ENCODE measurements at places on chromosomes 5 and 9.
A peak's percentile ranks its signal among the peaks of the same experiment; 100 is the strongest.

- no peak for DNase-seq
Measured at GRCh38 chr5:39203275-39203922, 16.0 kb downstream of the FYB1 start.

DNA sequence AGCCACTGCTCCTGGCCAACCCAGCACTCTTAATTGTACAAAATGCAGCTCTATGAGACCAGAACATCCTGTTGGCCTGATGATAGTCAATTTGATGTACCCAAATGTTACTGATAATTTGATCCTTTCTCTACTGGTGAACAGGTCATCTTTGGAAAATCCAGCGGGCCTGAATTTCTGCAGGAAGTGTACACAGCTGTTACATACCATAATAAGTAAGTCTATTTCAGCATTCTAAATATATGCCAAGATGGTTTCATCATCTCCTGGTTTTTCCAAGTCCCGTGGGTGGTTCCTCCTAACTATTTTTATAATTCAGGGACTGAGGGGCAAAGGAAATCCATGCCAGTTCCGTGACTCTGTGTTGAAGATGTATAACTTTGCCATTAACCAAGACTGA is 155.4 kb downstream of the DOCK8 start:
- DNase-seq: no peak

GRCh38 chr9:93296889-93297480 is 113.0 kb downstream of the WNK2 start:
- no peak for DNase-seq

- no peak for DNase-seq
Measured at GRCh38 chr5:175728316-175728715, 70.4 kb downstream of the HRH2 start.

DNA sequence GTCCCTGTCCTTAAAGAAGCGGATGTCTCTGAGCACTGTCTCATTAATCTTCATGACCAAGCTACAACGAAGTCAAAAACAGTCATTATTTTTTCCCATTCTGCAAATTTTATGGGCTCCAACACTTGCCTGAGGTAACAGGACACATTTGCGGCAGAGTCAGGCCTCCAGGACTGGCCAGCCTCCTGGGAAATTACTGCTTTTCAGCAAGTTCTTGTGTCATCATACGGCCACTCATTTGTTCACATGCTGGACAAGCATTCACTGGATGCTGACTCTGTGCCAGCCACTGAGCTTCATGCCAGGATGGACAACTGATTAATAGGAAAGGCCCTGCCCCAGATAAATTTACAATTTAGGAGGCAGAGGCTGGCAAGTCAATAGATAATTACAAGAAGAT is 305.7 kb downstream of the ACTL7B start:
- no peak for DNase-seq

DNA sequence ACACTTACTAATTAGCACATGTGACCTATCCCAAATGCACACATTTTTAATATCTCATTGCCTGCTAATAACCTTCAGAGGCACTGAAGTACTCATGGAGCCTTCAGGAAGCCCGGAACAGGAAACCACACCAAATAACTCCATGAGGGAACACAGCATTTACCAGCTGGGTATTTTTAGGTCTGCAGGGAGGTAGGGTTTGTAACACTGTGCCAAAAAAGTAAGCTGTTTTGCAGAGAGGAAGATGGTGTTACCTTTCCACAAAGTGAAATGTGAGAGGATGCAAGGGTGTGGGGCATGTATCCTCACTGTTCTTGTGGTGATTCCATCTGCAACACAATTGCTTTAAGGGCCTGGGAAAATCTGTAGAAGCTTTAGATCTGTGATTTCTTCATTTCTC is 64.4 kb downstream of the NUDT12 start:
- no peak for DNase-seq

GRCh38 chr9:98207606-98208005 is 15.2 kb upstream of the CORO2A start:
- no peak for DNase-seq

GRCh38 chr5:160260881-160261815 is 31.8 kb downstream of the FABP6 start:
- DNase-seq: no peak

DNA sequence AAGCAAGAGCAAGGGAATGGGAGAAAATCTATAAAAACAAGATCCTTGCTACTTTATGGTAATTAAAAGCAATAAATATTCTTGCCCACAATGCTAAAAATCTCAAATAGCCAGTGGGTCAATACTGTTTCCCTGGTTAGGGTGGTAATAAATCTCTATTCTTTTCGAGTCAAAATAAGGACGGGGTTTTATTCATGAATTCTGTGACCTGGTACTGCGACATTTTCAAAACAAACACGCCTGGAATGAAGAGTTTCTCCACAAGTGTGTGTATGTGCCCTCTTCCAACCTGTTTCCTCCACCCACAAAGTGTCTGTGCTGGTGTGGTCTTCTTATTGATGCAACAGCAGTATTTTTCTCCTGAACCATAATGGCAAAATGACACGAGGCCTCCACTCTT is 358.8 kb upstream of the BRINP1 start:
- DNase-seq: no peak

GRCh38 chr9:99181621-99182020 is 40.1 kb downstream of the ALG2 start:
- no peak for DNase-seq

DNA sequence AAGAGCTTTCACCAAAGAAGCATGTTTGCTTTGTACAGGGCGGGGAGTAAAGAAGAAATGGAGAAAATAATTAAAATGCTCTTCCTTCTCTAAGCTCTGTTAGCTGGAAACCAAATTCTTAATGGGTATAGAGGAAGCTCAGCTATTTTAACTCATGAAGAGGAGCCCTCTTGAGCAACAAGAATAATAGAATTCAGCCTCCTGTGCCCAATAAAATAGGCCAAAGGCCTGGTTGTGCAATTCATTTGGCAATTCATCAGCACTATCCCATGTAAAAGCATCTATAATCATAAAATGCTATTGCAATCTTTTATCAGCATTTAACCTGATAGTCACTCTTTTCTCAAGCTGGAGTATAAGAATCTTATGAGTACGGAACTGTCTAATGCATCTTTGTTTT is 133.6 kb upstream of the CDH6 start:
- no peak for DNase-seq

DNA sequence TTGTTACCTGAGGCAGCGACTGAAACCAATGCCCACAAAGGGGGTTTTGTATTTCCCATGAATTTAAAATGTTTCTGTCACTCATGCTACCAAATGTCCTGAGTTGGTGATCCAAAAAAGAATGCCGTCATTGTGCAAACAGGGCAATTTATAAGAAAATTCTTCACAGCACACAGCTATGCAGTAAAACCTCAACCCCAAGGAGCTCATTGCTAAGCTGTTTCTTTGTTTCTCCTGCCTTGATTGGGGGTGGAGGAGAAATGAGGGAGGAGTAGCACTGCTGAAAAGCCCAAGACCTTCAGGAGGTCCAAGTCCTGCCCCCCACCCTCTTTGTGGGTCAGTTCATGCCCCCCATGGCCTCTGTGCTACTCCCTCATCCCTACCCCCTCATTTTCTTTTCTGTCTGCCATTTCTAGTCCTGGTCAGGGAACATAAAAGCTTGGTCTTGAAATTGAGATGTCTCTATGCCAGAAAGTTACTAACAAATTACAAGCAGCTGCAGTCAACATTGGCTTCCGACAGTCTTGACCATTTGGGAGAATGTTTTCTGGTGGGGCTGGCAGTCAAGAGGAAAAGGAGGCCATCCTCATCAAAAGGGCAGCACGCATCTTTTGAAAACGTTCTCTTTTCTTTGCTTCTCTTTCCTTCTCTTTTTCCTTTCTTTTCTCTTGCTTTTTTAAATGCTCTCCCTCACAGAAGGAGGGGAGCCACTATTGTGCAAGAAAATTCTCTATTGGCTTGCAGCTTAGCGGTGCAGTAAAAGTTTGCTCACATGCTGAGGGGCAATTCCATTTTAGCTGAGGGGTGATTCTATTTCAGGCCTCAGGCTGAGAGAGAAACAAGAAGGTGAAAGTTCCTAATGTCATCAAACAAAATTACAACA is 133.3 kb downstream of the GCNT1 start:
- DNase-seq: no peak

DNA sequence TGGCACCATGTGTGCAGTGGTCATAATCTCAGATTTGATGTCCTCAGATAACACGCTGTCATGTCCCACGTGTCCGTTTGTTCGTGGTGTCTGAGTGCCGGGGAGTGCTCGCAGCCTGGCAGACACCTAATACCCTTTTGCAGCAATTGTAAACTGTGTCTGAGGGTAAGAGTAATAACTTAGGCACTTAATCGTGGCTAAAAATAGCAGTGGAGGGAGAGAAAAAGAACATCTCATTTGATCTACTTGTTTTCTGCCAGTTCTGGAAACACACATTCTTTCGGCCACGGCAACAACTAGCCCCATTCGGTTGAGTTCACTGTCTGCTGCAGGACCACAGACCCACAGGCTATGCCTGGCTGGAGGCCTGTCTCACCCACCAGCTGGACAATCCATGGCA is 16.5 kb downstream of the ADCY2 start:
- no peak for DNase-seq

GRCh38 chr5:106415541-106415940 is 1255.2 kb downstream of the EFNA5 start:
- peak; percentile 61 for DNase-seq
